ENCODE measurements at places on chromosomes 1 and 21.

DNA sequence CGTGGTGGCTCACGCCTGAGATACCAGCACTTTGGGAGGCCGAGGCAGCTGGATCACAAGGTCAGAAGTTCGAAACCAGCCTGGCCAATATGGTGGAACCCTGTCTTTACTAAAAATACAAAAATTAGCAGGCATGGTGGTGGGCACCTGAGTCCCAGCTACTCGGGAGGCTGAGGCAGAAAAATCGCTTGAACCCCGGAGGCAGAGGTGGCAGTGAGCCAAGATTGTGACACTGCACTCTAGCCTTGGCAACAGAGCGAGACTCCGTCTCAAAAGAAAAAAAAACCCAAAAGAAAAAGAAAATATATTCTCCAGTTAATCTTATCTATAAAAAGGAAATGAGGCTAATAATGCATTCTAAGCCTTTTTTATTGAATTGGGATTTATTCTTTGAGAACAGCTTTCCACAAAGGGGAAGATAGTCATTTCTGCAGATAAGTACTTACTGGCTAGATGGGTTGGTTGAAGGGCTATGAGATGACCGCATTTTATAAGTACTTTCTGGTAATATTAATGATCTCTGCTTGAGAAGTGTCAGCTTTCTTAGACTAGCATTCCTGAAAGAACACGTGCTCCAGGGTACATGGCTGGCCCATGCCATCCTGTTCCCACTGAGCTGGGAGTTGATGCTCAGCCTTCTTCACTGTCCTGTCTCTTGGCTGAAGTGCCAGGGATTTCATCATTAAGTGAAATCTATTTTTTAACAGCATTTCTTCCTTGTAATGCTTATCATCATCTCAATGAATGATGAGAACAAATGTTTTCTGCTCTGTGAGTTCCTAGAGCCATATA, 57.9 kb downstream of the SASS6 start:
- no peak for DNase-seq

- DNase-seq = no peak
Observed at GRCh38 chr21:45723049-45723958, 79.8 kb downstream of the PCBP3 start.

DNA sequence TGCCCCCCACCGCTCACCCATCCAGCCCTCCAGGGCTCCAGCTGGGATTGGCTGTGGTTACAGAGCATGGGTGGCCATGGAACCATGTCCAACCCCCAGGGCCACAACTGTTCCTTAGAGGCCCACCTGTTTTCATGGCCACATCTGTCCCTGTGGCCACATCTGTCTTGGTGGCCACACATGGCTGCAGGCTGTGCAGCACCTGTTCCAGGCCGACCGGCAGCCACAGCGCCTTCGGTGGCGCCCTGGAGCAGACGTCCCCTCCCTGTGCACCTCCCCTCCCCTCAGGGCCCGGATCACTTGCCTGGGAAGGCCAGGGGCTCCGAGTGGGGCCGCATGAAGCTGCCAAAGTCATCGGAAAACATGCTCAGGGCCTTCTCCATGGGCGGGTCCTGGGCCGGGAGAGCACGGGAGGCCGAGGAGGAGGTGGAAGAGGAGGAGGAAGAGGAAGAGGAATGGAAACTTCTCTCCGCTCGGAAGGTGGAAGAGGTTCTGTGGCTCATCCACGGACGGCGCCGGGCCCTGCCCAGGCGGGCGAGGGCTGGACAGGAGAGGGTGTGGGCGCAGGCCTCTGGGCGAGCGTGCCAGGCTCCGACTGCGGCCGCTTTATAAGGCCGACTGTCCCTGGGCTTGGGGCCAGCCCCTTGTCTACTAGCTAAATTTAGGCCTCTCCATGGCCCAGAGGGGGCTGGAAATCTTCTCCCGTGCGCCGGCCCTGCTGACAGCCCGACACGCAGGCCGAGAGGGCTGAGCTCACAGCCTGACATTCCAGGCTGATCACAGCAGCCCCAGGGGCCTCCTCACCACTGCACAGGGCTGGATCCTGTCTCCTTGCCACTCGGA, at the start of gene HSPB7:
Gene HSPB7, minus strand, starts transcription at position 583 of the 843 bp plus-strand sequence. Its CDS starts 80 bp downstream, at position 503.
- DNase-seq = no peak

GRCh38 chr21:16205527-16205926, 475.7 kb downstream of the USP25 start:
- DNase-seq = no peak

All from NCI-H748 treated with DMSO at 0.1 percent for 48 hours (cell line).